ENCODE measurements at places on chromosomes 2 and 18.

GRCh38 chr2:128315829-128316776 lies 2.6 kb downstream of the HS6ST1 start:
- DNase-seq = peak; percentile 29

DNA sequence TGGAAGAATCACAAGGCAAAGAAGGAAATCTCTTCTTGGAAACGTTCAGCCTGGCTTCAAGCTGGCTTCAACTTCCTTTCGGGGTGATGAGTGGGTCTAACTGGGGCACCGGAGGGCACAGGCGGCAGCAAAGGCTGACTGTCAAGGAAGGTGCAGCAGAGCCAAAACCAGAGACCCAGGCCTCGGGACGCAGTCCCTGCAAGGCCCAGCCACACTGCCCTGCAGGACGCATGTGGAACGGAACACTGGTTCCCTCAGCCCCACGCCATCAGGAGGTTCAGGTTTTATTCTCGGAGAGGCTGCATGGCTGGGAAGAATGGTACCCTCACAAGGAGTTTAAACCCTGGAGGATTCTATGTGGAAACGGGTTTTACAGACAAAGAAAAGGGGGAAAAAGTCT lies 165.5 kb downstream of the HDAC4 start:
- no peak for DNase-seq

- no peak for DNase-seq
Observed at GRCh38 chr2:25355270-25355669, 13.5 kb upstream of the DNMT3A start.

- no peak for DNase-seq
Observed at GRCh38 chr2:60505880-60506260, 47.6 kb downstream of the BCL11A start.

- no peak for DNase-seq
Observed at GRCh38 chr2:74316627-74317295, 26.5 kb downstream of the SLC4A5 start.

GRCh38 chr2:232610081-232610480 lies 23.3 kb upstream of the EFHD1 start:
- no peak for DNase-seq

DNA sequence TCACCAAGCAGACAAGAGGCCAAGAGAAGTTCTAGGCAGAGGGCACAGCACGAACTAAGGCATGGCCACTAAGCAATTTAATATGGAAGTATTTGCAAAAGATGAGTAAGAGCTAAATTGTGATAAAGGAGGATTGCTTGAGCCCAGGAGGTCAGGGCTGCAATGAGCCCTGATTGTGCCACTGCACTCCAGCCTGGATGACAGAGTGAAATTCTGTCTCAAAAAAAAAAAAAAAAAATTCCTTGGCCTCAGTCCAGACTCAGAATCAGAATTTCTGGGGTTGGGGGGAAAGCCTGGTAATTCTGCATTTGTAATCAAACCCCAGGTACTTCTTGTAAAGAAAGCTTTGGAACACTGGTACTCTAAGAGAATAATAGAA lies 46.8 kb upstream of the RTN4 start:
- DNase-seq = no peak
